ENCODE measurements at places on chromosomes 2 and 18.
A peak's percentile ranks its signal among the peaks of the same experiment; 100 is the strongest.

DNA sequence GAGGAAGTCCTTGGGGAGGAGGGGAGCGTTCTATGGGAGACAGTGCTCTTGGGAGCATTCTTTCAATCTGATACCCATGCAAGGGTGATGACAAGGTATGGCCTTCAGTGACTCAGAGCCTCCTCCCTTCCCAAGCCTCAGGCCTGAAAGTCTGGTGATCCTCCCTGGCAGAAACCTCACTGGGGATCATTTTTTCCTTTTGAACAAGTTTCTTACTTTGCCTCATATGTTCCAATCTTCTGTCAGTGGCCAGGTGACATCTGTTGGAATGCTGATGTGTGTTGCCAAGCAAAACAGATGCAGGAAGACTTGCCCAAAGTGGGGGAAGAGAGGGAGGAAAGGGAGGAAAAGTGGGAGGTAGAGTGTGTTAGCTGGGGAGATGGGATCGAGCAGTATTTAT, 224.8 kb downstream of the NEDD4L start:
- no peak for DNase-seq

DNA sequence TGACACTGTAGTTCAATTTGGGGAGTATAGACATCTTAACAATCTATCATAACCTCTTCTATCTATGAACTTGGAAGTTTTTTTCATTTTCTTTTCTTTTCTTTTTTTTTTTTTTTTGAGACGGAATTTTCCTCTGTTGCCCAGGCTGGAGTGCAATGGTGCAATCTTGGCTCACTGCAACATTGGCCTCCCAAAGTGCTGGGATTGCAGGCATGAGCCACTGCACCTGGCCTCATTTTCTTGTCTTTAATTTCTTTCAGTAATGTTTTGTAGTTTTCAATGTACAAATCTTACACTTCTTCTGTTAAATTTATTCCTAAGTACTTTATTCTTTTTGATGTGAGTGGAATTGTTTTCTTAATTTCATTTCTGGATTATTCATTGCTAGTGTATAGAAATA, 14.6 kb downstream of the ASAP2 start:
- no peak for DNase-seq

DNA sequence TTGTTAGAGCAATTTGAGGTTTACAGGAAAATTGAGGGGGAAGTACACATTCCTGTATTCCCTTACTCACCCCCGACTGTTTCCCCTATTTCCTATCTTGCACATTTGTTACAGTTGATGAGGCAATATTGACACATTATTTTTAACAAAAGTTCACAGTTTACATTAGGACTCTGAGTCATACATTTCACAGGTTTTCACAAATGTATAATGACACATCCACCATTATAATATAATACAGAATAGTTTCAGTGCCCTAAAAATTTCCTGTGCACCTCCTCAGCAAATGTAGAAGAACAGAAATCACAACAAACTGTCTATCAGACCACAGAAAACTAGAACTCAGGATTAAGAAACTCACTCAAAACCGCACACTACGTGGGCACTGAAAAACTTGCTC, 160.6 kb upstream of the RMP24 start:
- DNase-seq: no peak

DNA sequence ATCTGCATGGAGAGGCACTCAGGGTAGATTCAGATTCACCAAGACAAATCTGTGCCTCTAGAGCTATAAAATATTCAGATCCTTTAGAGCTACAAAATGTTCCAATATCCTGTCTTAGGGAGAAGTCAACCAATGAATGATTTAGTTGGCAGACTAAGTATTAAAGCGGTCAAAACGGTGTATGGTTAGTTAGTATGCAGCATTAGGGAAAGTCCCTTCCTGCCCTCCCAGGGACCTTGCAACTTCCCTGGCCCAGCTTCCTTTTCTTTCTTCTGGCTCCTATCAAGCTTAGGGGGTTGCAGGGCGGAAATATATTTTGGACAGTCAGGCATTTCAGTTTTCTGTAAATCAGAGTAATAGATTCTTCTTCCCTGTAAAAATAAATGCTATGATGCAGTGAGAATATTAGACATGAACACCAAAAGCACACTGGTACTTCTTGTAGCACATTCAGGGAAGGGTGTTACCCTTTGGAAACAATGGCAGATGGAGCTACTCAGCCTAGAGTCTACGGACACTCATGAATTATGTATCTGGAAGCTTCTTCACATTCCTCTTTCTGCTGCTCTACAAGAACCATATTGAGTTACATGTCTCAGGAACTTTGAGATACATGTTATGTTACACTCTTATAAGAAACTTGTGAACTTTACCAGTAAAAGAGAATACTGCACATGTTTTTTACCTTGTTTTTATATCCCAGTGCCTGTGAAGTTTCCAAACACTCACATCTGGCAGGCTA, 45.7 kb downstream of the CCDC93 start:
- DNase-seq: no peak

DNA sequence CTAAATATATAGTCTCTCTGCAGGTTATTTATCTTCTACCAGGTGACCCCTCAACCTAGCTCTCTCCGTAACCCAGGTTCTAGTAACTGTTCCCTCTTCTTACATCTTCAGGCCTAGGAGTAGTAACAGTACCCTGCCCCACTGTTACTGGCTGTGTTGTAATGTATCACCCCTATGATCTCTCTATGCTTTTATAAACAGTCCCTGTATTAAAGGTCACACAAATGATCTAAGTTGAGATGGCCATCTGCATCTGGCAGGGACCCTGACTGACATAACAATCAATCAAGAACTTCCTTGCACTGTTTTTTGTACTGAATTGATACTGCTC, 219.7 kb upstream of the STK17B start:
- DNase-seq: no peak

- DNase-seq: no peak
These were observed 39.7 kb upstream of the NABP1 start for GRCh38 chr2:191638079-191638801.

DNA sequence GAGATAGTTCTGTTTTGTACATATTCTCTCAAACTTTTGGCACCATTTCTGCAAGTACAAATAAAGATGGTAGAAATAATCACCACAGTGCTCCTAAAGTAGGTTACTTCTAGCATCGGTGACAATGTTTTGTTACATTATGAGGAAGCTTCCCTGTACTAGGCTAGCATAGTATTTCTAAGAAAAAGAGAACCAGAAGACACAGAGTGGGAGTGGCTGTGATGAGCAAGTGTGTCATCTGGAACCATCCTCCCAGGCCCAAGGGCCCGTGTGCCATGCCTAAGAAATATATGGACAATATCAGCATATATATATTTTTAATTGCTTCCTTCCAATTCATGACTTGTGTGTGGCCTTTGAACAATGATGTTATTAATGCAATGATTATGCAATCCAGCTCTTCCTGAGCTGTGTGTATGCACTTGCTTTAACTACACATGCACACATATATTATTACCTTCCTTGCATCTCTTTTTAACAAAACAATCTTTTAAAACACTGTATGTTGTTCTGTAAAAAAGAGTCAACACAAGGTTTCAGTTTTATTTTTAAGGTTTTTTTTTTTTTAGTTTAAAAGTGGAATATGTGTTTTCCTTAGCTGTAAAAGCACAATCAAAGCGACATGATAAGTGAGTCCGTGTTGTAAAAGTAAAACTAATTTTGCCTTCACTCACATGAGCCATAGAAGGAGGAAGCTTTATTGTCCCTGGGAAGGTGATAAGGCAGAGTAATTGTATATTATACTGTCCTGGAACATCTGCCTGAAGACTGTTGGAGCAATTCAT, 303.9 kb downstream of the ZNF407 start:
- DNase-seq: peak; percentile 65

DNA sequence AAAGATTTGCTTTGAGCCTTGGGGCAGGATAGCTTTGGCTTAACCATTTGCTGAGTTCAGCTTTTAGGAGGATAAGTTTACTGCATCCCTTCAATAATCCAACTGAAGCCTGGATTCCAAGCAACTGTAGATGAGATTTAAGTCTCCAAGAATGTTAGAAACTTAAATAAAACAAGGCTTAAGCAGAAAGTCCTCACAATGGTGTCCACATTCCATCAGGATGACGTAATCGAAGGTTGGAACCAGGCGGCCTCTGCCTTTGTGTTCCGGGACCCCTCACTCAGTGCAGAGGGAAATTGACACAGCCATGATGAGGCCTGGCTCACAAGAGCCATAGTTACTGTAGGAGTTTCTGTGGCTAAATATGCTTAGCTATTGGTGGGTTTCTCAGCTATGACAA, 260.4 kb downstream of the LPIN1 start:
- no peak for DNase-seq

DNA sequence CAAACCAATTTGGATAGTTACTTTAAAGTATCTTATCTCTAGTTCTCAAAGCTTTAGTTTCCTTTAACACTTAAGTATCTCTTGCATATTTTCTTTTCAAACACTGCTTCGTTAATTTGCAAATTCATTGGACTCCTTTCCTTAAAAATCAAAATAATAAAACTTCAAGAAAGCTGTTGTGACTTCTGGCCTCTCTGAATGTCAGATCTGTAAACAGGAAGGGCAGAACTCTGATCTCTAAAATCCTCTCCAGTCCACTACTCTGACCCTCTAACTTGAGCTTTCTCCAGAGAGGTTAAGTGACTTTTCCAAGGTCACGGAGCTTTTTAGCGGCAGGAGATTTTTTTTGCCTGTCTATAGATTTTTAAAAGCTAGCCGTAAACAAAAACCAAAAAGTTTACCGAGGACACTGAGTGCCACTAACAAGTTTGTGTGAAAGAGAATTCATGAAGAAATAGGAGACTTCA, 155.5 kb downstream of the TGIF1 start:
- DNase-seq: no peak

DNA sequence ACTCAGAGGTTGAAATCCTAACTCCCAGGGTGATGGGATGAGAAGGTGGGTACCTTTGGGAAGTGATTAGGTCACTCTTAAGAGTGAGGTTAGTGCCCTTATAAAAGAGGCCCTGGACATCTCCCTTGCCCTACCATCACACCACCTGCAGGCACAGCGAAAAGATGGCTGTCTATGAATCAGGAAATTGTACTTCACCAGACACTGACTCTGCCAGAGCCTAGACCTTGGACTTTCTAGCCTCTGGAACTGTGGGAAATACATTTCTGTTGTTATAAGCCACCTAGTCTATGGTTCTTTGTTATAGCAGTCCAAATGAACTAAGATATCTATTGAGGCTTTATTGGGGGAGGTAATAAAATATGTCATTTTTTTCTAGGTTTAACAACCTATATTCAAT, 203.6 kb downstream of the SLC8A1 start:
- DNase-seq: no peak

DNA sequence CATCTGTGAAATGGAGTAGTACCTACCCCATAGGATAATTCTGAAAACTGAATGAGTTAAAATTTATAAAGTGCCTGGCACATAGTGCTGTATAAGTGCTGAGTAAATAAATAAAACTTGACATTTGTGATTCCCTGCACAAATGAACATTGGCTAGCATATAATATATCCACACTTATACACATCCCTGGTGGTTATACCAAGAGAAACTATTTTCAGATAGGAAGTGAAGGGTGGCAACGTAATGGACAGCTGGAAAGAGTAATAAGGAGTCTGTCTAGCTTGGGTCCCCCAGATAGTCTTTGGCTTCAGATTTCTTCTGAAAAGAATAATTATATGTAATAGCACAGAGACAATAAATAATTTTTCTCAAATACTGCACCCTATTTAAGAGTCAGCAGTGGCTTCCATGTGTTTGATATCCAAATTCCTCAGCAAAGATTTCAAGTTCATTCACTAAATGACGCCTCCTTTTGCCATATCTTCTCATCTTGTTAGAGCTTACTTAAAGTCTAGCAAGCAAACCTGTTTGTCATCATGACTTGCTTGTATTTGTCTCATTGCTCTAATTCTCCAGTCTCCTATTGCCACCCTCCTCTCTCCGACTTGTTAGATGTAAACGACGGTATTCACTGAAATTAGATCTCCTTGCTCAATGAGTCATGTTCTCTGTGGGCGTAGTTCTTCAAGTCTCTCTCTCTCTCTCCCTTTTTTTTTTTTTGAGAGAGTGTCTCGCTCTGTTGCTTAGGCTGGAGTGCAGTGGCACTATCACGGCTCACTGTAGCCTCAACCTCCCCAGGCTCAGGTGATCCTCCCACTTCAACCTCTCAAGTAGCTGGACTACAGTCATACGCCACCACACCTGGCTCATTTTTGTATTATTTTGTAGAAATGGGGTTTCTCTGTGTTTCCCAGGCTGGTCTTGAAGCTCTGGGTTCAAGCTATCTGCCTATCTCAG, 8.7 kb upstream of the ADGRF3 start:
- DNase-seq: no peak

DNA sequence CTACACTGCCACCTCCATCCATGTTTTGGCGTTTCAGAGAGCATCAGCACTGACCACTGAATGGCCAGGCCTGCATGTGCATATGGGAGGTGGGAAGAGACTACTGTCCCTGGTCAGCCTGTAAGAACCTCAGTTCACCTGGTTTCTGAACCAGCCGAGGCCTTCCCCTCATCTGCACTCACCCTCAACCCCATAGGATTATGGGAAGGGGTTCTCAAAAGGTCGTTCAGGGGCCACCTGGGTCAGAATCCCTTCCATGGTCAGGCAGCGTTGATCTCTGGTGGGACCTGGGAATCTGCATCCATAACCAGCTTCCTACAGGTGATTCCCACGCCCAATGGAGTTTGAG, 36.7 kb downstream of the TET3 start:
- no peak for DNase-seq

GRCh38 chr2:199220920-199221319, 236.8 kb downstream of the SATB2 start:
- no peak for DNase-seq

- DNase-seq: no peak
These were observed 35.4 kb downstream of the KCNK3 start for GRCh38 chr2:26727641-26728561.

DNA sequence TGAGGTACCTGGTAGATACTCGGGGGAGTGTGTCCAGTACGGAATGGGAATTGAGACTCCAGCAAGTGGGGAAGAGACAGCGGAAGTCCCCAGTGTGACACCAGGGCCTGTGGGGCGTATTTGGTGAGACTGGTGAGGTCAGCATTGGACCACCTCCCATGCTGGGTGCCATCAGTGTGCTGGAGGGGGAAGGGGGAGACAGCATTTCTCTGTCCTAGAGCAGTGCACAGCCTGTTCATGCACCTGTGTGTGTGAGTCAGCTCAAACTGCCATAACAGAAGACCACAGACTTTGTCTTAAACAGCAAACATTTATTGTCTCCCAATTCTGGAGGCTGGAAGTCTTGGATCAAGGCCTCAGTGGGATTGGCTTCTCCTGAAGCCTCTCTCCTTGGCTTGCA, 301.8 kb downstream of the GBX2 start:
- DNase-seq: no peak

GRCh38 chr2:12498704-12499103, 218.0 kb upstream of the TRIB2 start:
- DNase-seq: no peak

- DNase-seq: no peak
These were observed 17.4 kb downstream of the NRP2 start for GRCh38 chr2:205699515-205700289.

DNA sequence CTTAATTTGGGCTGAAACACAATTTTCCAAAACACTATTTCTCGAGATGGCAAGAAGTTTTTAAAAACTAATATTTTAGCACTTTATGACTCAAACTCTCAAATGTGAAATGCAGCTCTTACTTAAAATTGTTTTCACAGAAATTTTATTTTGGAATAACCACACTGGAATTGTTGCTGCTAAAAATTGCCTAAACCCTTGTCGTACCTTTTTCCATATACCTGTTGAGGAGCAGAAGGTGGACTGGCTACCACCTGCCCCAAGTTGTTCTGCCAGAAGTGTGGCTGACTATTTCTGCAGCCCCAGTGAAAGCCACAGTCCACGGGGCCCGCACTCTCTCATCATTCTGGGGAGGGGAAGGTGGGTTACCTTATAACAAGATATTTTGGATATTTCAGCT, 23.4 kb downstream of the TNFRSF11A start:
- DNase-seq: no peak

Measured in NCI-H1092 treated with DMSO at 0.1 percent for 48 hours (cell line).